CD4-positive, alpha-beta T cell treated with Interleukin-10 for 1 hour (primary cell): ENCODE measurements at places on chromosomes 3 and 15.

- no peak for DNase-seq
Observed at GRCh38 chr3:76198086-76198485, 412.7 kb upstream of the ZNF717 start.

DNA sequence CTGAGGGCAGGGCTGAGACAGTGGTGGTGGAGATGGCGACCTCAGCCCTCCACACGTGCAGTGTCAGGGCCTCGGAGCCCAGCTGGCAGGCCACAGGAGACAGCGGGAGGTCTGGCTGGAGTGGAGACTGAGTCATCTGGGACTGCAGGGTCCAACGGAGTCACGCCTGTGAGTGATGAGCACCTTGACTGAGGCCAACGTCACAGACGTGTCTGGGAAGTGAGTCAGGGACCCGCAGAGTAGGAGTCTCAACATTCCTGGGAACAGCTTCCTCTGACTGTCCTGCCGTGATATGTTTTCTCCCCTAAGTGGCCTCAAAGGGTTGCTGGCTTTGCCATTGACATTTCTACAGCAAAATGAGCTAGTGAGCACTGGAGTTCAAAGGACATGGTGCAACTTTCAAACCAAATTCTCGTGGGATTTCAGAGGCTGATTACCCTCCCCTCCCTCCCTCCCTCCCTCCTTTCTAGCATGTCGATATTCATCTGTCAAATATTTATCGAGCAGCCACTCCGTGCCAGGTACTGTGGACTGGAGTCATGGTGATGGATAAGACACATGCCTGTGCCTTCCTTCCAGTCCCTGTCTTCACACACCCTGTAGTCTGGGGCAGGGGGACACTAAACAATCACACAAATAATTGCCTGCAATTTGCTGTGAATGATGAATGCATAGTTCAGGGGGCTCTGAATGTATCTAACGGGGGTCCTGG is 53.3 kb upstream of the AMOTL2 start:
- DNase-seq = no peak

DNA sequence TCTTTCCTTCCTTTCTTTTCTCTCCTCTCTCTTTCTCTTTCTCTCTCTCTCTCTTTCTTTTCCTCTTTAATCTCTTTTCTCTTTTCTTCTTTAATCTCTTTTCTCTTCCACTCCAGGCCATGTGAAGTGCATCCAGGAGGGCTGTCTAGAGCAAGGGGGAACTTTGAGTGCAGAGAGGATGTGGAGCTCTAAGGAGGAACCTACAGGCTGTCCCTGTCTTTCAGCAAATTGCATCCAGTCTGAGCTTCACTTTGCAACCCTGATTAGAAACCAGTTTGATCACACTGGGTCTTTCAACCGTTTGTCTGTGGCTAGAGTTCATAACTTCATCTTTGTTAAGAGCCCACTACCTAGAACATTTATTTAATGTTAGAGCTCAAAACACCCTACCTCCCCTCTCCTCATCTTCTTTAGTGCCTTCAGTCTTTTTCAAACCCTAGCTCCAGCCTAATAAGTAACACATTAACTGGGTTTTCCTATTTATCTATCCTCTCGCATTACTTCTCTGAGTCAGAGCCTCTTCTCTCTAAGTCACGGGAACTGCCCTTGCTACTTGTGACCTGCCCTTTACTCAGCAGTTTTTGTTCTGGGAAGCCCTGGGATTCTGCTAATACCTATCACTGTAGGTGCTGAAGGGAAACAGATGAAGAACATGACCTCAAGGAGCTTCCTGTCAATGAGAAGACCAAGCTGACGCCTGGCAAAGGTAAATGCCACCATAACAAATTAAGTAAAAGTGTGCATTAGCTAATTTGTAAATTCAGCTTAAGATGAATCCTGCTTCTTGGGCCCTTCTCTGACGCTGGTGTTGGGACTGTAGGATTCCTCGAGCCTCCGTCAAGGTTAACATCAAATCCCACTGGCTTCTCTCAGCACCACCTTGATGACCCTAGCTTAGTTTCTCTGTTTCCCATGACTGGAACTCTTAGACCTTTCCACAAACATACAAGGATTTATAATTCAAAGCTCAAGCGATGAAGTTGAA is at the start of gene GCNT3:
Gene GCNT3 (plus strand): TSS at position 508 of the 985 bp plus-strand sequence. CDS start 6,456 bp downstream, outside the sequence.
- DNase-seq = no peak

DNA sequence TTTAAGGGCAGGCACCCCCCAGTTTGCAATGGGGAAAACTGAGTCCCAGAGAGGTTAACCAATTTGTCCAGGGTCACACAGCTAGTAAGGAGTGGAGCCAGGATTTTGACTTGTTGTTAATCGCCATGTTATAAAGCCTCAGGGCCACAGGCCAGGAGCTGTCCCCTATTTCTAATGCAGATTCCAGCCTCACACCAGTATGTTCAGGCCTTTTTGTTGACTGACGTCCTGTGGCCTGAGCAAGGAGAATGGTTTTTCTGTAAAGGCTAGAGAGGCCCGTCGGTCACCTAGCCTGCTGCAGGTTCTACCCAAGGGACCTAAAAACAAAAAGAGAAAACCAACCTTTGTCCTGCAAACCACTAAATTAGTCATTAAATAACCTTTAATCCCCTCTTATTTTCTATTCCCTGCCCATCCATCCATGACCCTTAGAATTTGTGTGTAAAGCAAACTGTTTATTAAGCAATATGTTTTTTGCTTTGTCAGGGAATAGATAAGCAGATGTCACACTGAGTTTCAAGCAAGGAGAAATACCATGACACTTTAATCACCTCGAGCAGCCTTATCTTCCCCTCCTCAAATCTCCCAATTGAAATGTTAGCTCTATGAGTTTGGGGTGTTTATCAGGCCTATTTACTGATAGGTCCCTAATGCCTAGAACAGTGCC is 14.1 kb downstream of the ACOX2 start:
- DNase-seq = no peak

- DNase-seq = no peak
Observed at GRCh38 chr15:70291305-70292075, 193.8 kb upstream of the TLE3 start.

- DNase-seq = no peak
Observed at GRCh38 chr3:65963787-65964677, 74.7 kb downstream of the MAGI1 start.

- DNase-seq = no peak
Observed at GRCh38 chr15:87365186-87365585, 891.4 kb downstream of the NTRK3 start.

DNA sequence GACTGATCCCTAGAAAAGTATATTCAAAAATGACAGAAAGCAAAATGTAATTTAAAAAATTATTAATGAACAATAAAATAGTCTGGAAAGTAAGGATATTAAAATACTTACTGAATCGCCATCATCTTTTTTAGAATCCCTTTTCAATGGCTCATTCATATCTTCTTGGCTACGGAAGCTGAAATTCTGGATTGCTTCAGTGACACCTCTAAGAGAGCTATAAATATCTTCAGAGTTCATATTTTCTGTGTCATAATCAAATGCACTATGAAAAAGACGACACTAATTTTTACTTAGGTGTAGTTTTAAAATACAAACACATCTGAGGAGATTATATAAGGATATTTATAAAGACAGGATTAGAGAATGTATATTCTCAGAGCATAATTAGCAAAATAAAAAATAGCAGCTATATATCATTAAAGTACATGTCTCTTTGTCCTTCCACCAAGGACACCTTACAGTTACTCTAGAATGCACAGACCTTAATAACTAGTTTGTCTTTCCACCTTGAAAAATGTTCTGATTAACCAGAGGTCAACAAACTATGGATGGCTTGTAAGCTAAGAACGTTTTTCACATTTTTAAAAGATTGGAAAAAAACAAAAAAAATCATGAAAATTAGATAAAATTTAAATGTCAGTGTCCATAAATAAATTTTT is 98.6 kb upstream of the UBP1 start:
- DNase-seq = no peak

- no peak for DNase-seq
Observed at GRCh38 chr15:70583006-70583405, 180.4 kb downstream of the UACA start.

- DNase-seq = no peak
Observed at GRCh38 chr3:17544632-17545031, 197.8 kb downstream of the TBC1D5 start.

DNA sequence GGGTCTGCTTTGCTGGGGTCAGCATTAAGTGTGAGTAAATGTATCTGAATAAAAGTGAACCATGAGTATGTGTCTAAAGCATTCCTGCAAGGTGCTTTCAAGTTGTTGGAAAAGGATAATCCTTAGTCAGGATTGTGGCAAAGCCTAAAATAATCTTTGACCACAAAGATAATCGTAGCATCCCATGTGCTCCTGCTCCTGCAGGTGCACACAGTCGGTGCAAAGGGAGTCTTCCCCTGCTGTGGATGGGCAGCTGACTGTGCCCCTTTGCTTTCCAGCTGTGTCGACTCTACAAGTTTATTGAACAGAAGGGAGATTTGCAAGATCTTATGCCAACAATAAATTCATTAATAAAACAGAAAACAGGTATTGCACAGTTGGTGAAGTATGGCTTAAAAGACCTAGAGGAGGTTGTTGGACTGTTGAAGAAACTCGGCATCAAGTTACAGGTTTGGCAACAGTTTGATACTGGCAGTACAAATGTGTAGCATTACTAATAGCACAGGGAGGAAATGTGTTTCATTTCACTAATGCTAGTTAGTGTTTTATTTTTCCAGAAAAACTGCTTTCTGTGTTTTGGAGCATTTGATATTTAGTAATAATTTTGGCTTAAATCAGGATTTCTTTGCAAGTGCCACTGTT is 22.6 kb downstream of the SRP14 start:
- DNase-seq = no peak

- no peak for DNase-seq
Observed at GRCh38 chr3:49534581-49535441, 19.5 kb upstream of the BSN start.

GRCh38 chr3:185361920-185362319 is 1.0 kb upstream of the MAP3K13 start:
- no peak for DNase-seq

GRCh38 chr15:101264911-101265641 is 12.2 kb downstream of the SELENOS start:
- no peak for DNase-seq

GRCh38 chr3:187641320-187642016 is 28.7 kb downstream of the SST start:
- no peak for DNase-seq

DNA sequence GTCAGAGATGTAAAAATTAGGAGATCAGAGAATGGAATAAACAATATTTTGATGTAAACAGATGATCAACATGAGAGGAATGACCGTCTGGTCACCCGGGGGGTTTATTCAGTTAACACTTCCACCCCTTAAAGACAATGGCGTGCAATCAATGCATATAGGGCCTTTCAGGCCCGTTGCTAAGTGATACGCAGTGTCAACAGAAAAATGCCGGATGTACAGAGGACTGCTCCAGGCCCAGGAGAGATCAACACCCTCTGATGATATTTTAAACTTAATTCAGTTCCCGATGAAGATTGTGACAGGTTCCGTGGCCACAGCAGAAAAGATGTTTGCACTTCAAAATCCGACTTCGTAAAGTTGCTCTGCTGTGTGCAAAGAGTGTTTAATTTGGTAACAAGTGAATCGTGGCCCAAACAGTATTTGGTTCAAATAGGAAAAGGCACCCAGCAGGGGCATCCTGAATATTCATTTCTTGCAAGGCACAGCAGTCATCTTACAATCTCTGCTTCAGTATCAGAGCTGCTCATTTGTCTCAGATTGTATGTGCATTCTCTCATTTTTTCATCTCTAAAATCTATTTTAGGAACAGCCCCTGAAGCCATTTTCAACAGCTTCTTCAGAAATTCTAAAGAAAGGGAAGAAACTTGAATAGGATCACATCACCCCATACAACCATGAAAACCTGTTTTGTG is 72.6 kb downstream of the FOXB1 start:
- no peak for DNase-seq

DNA sequence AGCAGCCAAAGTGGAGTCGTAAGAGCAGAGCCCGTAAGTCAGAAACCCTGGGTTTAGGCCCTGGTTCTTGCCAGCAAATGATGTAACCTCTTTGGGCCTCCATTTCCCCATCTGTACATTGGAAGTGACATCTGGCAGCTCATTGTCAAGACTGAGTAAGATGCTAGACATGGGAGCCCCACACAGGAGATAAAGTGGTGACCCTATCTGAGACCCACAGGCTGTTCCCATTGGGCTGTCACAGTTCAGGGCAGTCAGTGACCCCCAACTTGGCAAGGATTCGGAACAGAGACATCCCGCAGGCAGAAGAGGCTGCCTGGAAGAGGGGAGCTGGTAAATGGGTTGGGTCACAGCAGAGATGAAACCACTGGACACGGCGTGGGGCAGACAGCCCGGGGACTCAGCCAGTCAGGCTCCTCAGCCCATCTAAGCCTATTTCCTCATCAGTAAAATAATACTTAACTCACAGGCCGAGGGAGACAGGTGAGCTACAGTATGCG is 1.8 kb downstream of the CLN6 start:
- no peak for DNase-seq

DNA sequence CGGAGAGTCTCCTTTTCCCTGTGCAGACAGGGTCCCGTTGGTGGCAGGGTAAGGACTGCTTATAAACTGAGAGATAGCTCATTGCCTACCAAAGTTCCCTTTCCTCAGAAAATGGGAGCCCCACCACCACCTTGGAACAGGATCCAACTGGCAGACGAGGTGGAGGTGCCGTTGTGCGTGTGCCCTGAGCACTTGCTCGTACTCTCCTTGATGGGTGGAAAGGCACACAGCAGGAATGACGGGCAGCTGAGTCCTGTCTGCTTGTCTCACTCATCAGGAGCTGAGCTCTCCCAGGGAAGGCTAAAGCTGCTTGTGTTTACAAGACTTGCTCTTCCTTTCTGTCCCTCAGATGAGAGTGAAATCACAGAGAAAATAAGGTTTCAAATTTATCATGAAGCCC is 60.7 kb downstream of the B3GNT5 start:
- DNase-seq = no peak

DNA sequence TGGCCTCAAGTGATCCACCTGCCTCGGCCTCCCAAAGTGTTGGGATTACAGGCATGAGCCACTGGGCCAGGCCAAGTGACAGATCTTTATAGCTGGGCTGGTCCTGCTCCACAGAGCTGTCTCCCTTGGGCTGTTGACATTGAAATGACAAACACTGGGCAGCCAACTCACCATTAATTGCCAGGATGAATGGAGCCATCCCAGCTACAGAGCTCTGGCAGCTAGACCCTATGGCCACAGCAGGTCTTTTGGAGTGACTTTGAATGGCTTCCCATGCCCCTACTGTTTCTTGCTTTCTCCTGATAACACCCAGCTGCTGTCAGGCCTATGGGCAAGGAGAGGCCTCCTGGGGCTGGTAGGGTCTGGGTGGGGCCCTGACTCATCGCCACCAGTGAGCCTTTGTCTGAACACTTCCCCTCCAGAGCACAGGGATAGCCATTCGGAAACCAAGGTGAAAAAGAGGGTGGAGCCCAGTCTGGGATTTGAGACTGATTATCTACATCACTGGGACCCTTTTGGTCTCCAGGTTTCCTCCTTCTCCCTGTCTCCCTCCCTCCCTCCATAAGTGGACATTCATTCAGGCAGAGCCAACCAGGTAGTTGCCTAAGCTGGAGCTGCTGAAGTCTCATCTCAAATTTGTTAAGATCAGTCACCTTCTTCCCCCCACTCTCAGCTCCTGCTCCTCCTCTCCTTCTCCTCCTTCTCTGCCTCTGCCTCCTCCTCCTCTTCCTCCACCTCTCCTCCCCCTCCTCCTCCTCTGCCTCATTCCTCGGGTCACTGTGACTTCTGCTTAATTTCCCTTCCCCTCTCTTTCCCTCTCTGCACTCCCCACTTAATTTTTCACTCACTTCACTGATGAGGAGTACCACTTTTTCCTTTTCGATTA is 34.0 kb downstream of the BHLHE40 start:
- no peak for DNase-seq
